ENCODE measurements at places on chromosomes 1 and 21.

GRCh38 chr1:220441211-220441610, 86.7 kb upstream of the MARK1 start:
- no peak for DNase-seq

DNA sequence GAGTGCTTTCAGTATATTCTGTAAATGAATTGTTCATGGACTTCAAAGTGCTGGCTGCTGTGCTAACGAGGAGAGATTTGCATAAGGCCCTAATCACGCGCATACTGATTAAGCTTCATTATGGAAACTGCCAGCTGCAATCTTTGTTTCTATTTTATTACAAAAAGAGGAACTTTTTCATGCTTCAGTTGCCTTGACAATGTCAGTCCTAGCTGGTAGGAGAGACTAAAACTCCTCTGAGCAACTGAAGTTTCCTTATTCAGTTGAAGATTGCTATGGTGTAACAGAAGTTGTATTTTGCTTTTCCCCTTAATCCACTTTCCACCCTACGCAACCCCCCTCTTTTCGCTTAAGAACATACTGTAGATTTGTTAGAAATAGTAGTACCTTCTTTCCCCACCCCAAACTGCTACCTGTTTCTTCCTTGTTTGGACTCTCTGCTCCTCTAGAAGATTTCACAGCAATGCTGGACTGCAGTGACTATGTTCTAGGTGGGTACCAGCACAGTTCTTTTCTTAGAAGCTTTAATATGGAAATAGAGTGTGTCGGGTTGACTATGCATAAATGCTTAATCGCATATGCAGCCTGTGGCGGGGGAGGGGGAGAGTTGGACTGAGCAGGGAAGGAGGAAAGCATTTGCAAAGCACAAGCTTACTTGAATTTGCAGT, 108.3 kb downstream of the POU2F1 start:
- no peak for DNase-seq

GRCh38 chr1:207841293-207841692, 69.6 kb downstream of the CD34 start:
- DNase-seq: no peak

GRCh38 chr1:225509770-225510169, 81.9 kb upstream of the LBR start:
- peak; percentile 85 for DNase-seq

- no peak for DNase-seq
Observed at GRCh38 chr21:39087238-39088030, 95.8 kb downstream of the PSMG1 start.
